ENCODE measurements at places on chromosomes 3 and 15. TPM values are rescaled to one million over a fixed set of nuclear protein-coding genes. Genes with fewer than 3 reads are reported as not detected.

Gene TMEM212
- total RNA-seq = not detected

Gene IGSF11
- total RNA-seq = 4.8 TPM

Gene SH3GL3
- 0.68 TPM for total RNA-seq

Gene GABRR3
- not detected for total RNA-seq

Gene GUCA1C
- not detected for total RNA-seq

Gene POPDC2
- 0.44 TPM for total RNA-seq

Gene DNASE1L3
- total RNA-seq = not detected

Gene CATSPER2
- 0.69 TPM for total RNA-seq

Gene MTMR10
- total RNA-seq = 19.4 TPM

Gene CGNL1
- total RNA-seq = 0.81 TPM

Gene COL6A5
- not detected for total RNA-seq

Gene SMCO1
- total RNA-seq = not detected

Gene DNAJC13
- 16.1 TPM for total RNA-seq

Gene CISH
- 0.52 TPM for total RNA-seq

Gene PATL2
- total RNA-seq = 0.16 TPM

Gene AMIGO3
- total RNA-seq = 1.2 TPM

Gene SI
- not detected for total RNA-seq

Gene MCF2L2
- total RNA-seq = 0.13 TPM

Gene GASK1A
- total RNA-seq = not detected

Gene MOBP
- not detected for total RNA-seq

Gene POLR2M
- total RNA-seq = 56.8 TPM

All from A549 treated with Hydrocortisone at 1 μM for 4 hours (cell line).